ENCODE measurements at places on chromosomes 11 and 22.

- no peak for DNase-seq
Observed at GRCh38 chr22:42949159-42949558, 65.8 kb downstream of the PACSIN2 start.

DNA sequence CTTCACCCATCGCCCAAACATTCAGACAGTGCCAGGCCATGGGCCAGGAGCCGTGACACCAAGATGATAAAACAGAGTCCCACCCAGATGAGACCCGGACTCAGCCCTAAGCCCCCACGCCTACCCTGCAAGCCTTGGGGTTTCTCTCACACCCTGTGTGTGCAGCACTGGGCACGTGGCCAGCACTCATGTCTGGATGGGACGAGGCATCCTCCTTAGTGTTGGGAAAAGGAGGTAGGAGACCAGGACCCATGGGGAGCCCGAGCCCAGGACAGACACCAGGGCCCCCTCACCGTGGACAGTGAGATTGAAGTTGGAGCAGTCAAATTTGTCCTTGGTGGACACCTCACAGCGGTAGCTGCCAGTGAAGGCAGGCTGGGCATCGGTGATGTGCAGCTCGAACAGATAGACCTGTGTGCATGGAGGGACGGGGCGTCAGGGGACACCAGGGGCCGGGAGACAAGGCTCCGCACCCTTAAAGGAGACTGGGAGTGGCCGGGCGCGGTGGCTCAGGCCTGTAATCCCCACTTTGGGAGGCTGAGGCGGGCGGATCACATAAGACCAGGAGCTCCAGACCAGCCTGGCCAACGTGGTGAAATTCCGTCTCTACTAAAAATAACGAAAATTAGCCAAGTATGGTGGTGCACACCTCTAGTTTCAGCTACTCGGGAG lies 4.2 kb downstream of the MYBPC3 start:
- no peak for DNase-seq

DNA sequence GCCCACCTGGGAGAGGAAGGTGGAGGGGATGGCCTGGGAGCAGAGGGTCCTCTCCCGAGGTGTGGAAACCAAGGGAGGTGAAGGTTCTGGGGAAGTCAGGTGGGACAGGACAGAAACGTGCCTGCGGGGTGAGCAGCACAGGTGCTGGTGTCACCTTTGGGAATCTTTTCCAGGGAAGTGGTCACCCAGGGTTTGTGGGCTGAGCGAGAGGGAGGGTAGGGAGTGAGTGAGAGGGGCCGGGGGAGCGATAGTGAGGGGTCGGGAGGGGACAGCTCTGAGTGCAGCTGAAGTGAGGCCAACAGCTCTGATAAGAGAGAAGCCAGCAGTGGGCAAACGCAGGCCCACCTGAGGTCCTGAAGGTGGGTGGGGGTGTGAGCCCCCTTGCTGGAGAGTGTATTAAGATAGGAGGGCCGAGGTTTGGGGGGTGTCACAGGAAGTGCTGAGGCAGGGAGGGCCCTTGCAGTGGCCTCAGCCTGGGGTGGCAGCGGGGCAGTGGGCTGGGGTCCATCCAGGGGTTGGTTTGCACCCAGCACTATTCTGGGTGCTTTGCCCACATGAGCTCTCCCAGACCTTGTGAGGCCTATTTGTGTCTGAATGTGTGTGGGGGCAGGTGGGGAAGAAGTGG lies 1.6 kb upstream of the SHANK3 start:
- DNase-seq = no peak

GRCh38 chr11:62406034-62406433 lies 12.8 kb upstream of the SCGB1A1 start:
- no peak for DNase-seq

DNA sequence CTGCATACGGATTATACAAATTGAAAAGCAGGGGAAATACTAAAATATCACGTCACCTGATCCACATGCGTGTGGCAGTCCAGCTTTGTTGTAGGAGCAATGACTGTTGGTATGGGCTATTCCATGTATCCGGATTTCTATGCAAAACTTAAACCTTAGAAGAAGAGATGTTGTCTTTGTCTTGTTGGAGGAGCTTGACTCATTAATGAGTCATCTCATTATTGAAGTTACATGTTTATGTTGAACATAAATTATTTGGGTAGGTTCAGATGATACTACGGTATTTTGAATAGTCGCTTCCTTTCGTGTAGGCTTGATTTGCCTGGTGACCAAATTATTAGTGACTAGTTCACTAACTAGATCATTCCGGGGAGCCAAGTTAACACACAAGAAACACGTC lies 806 bp upstream of the SAAL1 start:
- no peak for DNase-seq

DNA sequence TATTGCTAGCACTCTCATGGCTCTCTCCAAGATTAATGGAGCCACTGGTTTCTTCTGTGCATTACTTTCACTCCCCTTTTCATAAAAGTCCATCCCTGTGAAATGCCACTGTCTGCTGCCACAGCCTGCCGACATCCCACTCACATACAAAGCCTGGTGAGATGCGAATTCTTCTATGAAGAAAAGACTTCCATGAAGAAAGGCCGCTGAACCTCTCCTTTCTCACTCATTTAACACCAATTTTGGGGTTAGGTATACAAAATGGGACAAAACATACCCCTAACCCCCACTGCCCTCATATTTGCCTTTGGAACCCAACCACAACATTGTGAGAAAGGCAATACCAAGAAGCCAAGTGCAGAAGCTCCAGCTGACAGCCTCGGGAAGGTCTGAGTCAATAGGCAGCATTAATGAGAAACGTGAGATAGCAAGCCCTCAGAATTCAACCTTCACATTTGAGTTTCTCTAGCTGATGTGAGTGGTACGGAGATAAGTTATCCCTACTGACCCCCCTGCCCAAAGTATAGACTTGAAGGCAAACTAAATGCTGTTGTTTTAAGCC lies 156.4 kb downstream of the ATG16L2 start:
- DNase-seq = no peak

DNA sequence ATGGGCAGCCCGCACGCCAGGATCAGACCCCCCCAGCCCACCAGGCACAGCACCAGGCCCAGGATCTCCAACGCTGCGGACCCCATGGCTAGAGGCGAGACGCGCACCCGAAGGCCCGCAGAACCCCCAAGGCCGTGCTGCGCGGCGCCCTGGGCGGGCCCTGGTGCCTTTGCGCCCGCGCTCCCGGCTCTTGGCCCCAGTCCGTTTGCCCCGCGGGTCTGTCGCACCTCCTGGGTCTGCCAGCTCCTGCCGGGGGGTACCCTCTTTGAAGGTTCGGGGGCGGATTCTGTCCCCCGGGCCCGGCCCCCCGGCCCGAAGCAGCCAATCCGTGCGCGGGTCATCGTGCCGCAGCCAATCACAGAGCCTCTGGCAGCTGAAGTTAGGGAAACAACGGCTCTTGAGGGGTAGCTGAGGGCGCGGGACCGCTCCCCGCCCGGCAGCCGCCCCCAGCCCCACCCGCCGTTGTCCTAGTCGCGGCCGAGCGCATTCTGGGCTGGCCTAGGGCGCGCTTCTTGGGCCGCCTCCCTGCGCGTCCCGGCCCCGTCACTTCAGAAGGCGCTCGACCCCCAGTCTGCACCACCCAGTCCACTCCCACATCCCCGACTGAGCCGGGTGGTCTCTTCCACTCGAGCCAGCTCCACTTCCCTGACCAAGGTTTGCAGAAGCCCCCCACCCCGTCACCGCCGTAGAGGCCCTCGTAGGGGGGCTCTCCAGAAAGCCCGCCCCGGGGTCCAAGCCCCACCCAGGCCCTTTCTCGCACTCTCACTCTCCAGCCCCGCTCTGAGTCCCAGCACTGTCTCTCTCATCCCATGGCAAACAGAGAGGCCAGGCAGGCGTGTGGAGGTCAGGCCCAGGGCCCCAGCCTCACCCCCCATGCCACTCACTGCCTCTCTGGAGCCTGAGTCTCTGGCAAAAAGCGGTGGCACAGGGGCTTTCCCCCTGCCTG lies at the start of gene CLDN5:
TSS of gene CLDN5 (minus strand) at position 241 of the 946 bp plus-strand sequence. CDS start at position 86, 155 bp downstream.
- DNase-seq = no peak

GRCh38 chr22:25748704-25749103 lies 6.7 kb downstream of the MYO18B start:
- no peak for DNase-seq
